ENCODE measurements at places on chromosomes 6 and 20.

DNA sequence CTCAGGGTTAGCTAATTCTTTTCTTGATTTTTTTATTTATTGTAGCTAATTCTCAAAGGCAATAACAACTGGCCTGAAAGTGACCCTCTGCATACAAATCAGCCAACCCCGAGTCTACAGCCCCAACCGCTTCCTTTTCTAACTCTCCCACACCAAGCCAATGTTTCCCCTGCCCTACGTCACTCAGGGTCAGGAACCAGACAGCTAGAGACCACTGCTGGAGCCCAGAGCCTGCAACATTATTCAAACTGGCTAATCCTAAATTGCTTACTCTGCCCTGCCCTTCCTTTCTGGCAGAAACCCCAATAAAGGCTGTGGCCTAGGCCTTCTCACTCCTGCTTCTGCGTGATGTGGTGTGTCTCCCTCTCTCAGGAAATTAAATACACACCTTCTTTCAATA lies 320.7 kb downstream of the CBLN4 start:
- DNase-seq, result no peak

DNA sequence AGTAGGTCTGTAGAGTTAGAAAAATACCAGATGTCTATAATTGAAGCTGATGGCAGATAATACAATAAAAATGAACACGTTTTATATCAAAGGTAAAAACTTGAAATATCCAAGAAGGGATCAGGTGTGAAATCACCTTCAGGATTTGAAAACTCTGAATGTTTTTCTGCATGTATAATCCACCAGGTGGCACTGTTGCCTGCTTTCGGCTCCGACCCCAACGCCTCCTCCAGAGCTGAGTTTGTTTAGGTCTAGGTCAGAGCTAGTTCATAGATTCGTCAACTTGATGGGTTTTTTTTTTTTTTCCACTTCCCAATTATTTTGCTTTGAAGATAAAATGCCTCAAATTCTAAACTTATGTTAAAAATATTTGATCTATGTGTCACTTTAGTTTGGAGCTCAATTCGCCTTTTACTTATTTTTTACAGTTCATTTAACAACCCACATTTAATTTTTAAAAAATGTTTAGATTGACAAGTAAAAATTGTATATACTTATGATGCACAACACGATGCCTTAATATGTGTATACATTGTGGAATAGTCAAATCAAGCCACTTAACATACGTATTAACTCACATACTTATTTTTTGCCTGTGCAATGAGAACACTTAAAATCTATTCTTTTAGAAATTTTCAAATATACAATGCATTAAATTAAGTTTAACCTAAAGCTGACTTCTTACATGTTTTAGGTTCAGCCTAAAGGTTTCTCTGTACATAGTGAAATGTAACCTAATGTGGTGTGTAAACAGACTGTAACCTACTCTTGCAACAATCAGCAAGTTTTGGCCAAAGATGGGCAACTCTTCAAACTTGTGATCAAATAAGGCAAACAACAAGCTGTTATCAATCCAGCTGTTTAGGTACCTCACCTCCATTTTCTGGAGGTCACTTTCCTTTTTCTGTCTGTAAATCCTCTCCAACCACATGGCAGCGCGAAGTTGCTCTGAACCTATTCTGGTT lies 39.4 kb upstream of the ENPP4 start:
- peak; percentile 10 for DNase-seq

DNA sequence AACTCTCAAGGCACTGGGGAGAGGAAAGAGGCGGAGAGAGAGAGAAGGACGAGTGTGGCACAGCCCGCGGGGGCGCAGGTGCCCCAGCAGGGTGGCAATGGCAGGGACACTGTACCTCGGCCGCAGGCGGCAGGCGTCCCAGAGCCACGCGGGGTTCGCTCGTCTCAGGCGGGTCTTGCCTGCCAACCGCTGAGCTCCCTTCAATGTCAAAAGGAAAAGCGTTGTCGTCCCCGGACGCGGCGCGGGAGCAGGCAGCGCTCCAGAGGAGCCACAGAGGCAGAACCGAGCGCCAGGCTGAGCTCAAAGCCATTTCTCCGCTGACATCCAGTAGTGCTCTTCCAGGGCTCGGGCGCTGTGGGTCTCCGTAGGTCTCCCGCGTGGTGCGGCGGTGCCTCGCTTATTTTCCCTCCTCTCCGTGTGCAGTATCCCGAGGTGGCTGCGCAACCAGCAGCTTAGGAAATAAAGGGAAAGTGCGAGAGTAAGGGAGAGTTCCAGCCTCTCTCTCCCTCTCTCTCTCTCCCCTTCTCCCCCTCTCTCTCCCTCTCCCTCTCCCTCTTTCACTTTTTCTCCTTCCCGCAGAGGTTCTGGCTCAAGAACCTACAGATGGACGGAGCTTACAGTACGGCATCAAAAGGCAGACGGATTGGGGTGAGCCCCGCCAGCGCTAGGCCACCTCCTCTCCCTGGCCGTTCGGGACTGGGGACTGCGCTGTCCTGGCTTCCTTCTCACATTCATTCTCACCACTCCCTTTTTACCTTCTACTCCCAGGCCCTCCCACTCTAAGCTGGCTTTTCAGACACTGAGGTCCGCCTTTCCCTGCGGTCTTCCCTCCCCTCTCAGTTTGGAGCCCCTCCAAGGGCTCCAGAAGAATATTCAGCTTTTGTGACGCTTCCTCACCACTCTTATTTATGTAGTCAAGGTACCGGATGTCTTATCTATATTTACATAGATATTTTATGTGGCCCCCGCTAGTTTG lies at the start of gene LAMA4:
Gene LAMA4, minus strand, starts transcription at position 727 of the 976 bp plus-strand sequence. Its CDS starts 417 bp downstream, at position 310.
- no peak for DNase-seq

GRCh38 chr6:11224252-11224965 lies 8.1 kb downstream of the NEDD9 start:
- DNase-seq, result peak; percentile 30

DNA sequence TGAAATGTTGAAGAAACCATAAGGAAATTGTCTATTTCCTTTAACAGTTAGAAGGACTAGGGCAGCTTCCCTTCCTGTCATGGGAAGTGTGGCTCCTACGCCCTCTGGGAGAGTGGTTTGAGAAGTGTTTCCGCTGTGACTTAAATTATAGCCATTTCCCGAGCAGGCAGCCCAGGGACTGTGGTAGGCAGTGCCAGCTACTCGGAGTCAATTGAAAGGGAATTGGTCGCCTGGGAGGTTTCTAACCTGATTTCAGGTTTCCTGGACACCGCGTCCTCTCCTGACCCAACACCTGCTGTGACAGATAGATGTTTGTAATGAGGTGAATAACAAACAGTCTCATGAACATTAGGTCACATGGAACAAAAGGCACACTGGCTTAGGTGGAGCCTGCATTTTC lies 256.1 kb upstream of the PLCB4 start:
- no peak for DNase-seq

DNA sequence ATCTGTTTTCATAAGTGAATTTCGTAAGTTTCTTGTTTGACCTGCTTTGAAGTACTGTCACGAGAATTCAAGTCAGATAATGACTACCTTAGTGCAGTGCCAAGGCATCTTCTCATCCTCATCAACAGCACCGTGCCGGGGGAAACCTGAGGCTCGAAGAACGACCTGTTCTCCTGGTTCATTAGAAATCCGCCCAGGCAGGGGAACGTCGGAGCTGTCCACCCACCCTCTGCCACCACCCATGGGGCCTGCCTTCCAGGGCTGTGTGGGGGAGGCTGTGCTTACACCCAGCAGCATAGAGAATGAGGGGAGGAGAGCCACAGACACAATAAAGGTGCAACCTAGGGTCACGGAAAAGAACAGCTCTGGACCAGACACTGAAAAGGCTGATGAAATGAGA lies 101.6 kb downstream of the RAMACL start:
- no peak for DNase-seq

GRCh38 chr6:29825848-29826247 lies 1.8 kb upstream of the HLA-G start:
- DNase-seq, result no peak

GRCh38 chr20:9919271-9920014 lies 80.6 kb upstream of the PAK5 start:
- no peak for DNase-seq

- no peak for DNase-seq
These were observed 63.4 kb downstream of the ARID1B start for GRCh38 chr6:156840606-156841005.

GRCh38 chr6:129494099-129494498 lies 215.9 kb downstream of the ARHGAP18 start:
- no peak for DNase-seq

DNA sequence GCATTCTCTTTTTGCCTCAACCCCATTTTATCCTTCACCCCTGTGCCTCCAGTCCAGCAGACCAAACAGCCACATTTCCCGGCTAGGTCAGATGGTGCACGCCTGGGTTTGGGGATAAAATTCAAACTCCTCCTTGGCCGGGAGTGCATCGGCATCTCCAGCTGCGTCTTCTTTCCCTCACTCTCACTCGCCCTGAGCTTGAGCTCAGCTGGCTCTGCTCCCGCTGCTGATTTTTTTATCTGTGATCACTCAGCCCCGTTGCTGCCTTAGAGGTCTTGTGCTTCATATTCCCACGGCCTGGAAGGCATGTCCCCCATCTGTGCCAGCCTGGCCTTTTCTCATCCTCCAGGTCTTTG lies 6.8 kb upstream of the EZR start:
- no peak for DNase-seq

GRCh38 chr6:39847221-39847620 lies 55.0 kb downstream of the DAAM2 start:
- no peak for DNase-seq

- DNase-seq, result no peak
These were observed 116.0 kb downstream of the TRIM27 start for GRCh38 chr6:28807682-28808280.

DNA sequence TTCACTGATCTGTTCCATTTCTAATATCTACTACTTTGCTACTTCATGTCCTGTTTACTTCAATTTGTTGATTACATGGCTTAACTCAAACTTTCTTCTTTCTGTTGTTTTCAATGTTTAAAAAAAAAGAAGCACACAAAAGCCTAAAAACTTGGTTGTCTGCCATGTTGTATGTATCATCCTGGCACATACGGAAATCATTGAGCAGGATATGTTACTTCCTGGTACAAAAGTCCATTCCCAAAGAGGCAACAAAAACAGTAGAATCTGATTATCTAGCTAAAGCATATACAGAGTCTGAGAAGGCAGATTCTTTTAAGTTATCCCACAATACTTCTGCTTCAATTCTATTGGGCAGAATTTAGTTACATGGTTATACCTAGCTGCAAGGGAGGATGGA lies 14.5 kb upstream of the COL12A1 start:
- no peak for DNase-seq

DNA sequence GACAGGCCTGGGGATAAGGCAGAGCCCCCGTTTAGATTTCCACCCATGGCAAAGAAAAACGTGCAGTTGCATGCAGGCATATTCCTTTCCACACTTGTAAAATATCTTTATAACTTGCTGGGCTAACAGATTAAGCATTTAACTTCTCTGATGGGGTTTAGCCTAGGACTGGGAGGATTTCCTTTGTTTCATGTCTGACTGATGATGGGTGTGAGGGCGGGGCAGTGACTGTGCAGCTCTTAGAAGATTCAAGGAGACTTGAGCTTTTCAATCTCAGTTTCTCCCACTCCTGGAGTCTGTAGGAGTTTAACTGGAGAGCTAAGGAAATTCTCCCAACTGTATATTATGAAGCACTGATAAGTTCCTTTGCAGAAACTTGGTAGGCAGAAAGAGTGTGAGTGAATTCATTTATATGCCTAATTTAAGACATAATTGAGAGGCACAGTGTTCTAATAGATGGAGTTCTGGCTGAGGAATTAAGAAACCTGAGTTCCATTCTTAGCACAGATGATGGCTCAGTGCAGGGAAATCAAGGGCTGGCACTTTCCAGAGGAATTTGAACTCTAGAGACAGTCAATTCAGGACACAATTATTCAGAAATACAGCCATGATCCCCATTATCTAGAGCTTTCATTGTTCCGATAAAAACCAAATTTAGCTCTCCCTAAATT lies 214.6 kb upstream of the CNR1 start:
- DNase-seq, result no peak

GRCh38 chr6:161951126-161951525 lies 677.3 kb upstream of the AGPAT4 start:
- no peak for DNase-seq

DNA sequence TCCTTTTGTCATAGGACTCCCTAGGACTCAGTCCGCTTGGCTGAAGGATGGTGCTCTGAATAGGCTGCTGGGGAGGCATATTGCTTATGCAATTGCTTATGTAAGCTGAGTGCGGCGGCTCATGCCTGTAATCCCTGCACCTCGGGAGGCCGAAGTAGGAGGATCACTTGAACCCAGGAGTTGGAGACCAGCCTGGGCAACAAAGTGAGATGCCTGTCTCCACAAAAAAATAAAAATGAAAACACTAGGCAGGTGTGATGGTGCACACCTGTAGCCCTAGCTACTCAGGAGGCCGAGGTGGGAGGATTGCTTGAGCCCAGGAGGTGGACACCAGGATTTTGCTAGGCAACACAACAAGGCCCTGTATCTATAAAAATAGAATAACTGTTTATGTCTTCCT lies 81.3 kb downstream of the EYA2 start:
- DNase-seq, result no peak

GRCh38 chr20:22560817-22561216 lies 23.6 kb downstream of the FOXA2 start:
- DNase-seq, result no peak

- DNase-seq, result no peak
These were observed 9.4 kb downstream of the TREML2 start for GRCh38 chr6:41191569-41191968.

DNA sequence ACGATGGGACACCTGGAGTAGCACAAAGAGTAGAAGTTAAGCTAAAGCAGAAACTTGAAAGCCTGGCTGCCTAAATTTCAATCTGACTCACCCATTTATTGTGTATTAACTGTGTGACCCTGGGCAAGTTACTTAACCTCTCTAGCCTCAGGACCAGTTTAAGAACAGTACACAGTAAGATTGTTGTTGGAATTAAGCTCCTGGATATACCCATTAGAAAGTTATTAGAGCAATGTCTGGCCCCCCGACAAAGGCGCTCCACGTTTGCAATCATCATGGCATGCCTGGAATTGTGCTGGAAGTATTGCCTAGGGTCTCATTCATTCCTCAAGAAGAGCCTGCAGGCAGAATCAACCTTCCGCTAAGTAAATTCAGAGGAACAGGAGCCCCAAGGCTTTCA lies 1.4 kb downstream of the SDC4 start:
- DNase-seq, result no peak

- no peak for DNase-seq
These were observed 24.6 kb downstream of the HBS1L start for GRCh38 chr6:135030056-135030473.

DNA sequence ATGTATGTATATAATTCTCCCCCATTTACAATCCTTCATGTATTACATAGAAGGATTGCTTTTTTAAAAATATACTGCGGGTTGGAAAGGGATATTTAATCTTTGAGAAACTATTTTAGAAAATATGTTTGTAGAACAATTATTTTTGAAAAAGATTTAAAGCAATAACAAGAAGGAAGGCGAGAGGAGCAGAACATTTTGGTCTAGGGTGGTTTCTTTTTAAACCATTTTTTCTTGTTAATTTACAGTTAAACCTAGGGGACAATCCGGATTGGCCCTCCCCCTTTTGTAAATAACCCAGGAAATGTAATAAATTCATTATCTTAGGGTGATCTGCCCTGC lies 3.6 kb downstream of the FOXC1 start:
- DNase-seq, result no peak

- no peak for DNase-seq
These were observed 13.7 kb upstream of the HINT3 start for GRCh38 chr6:125942672-125943527.

- no peak for DNase-seq
These were observed 16.4 kb downstream of the RNF217 start for GRCh38 chr6:124978451-124979293.

GRCh38 chr20:23362392-23363256 lies 642 bp downstream of the GZF1 start:
- no peak for DNase-seq
